T-cell (primary cell): ENCODE measurements at places on chromosomes 2 and 18.

DNA sequence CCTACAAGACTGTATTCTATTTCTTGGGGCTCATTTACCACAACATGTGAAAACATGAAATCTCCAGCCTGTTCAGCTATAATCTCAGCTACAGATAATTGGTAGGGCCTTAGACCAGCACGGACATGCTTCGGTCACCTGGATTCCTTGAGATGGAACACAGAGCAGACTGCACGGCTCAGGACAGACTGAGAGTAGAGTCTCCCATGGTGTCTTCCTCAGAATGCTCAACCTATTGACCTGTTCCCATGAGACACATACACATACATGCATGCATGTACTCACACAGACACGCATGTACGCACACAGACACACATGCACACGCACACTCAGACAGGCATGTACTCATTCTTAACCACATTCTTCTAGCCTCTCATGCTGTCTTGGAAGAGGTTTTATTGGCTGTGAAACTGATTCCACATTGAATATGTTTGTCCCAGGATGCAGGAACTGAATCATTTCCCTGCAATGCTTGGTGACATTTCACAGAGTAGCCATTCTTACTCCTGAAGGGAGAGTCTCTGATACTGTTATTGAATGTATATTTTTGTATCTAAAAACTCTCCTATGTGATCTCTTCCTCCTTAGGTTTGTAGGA is 23.5 kb upstream of the BZW1 start:
- no peak for DNase-seq

DNA sequence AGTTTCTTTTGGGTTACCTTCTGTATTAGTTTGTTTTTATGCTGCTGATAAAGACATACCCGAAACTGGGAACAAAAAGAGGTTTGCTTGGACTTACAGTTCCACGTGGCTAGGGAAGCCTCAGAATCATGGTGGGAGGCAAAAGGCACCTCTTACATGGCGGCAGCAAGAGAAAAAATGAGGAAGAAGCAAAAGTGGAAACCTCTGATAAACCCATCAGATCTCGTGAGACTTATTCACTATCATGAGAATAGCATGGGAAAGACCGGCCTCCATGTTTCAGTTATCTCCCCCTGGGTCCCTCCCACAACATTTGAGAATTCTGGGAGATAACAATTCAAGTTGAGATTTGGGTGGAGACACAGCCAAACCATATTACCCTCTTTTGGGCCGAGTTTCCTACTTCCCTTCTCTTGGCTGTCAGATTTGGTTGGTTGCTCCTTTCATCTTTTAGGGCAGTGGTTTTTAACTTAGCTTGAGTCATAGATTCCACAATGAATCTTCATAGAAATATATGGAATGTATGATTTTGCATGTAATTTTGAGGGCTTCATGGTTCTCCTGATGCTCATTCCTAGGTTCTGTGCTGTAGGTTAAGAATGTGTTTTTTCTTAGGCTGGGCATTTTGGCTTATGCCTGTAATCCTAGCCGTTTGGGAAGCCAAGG is 44.2 kb downstream of the CEP192 start:
- DNase-seq: no peak

DNA sequence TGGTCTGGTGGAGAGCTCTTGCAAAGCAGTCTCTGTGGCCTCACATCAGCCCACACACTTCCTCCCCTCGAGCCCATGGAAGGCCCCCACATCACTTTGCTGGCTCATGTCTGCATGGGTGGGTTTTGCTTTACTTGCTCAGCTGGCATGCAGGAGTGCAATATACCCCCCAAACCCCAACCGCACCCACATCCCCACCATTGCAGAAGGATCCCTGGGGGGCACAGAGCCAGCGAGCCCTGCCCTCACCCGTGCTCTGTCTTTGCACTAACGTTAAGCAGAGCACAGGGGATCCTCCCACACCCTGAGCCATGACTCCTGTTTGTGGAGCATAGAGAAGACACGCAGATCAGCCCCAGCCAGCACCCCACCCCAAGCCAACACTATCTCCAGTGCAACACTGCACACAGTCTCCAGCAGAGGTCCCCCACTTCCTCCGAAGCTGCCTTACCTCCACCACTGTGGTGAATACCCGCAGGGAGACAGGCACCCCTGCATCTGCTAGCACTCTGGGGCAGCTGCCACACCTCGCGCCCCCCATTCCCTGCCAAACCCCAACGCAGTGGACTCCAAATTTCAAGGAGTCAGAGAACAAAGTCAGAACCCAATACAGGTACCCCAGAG is 177.8 kb upstream of the RGPD4 start:
- no peak for DNase-seq

- no peak for DNase-seq
Observed at GRCh38 chr2:10017313-10017941, 25.9 kb upstream of the KLF11 start.

GRCh38 chr2:53987336-53987921 is 16.6 kb upstream of the PSME4 start:
- DNase-seq: no peak

- no peak for DNase-seq
Observed at GRCh38 chr2:62014102-62014501, 108.6 kb downstream of the COMMD1 start.
